ENCODE measurements at places on chromosomes 1 and 21.

DNA sequence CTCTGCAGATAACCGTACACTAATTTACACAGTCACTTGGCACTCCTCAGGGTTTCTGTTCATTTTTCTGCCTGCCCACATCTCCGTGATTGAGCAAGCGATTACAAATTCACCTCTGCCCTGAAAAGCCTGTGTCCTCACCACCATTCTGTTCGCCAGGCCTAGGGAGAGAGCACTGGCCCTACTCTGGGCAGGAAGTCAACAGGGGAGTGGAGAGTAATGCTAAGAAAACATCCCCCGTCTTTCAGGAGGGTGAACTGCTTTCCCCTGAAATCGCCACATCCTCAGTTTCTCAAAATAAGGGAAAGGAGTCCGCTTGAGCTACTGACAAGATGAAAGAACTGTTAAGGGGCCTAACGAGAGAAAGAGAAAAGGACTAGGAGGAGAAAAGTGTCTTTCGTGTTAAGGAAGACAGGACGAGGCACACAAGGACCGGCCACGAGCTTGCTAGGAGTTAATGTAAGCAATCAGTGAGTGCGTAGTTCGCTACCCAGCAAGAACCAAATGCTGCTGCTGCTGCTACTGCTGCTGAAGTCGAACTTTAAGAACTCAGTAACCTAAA is 632 bp downstream of the PEX19 start:
- peak; percentile 25 for DNase-seq

DNA sequence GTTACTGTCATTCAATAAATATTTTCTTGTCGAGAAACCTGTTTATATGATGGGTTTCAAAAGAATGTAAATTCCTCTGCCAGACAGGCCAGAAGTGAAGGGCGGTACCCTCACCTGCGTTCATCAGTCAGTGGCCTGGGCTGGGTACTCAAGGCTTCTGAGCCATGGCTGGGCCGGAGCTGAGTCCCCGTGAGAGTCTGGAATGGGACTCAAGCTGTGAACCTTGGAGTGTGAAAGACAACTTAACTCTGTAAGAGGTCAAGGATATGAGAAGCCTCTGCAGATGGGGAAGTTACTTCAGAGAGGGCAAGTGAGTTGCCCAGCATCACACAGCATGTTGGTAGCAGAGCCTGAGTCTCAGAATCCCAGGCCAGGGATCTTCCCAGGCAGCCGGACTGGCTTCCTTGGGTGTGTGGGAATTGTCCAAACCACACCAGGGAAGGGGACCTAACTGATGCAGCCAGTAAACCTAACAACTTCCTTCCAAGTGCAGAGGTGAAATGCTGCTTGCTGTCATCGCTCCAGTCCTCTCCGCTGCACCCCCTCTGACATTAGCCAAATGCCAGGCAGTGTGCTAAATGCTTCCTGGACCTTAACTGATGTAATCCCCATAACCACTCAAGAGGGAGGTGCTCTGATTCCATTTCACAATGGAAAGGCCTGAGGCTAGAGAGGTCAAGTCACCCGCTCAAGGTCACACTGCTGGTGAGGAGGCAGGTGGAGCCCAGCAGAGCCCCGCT is 4.8 kb downstream of the DISP3 start:
- no peak for DNase-seq

- DNase-seq: no peak
Observed at GRCh38 chr1:7785108-7785507, 1.0 kb downstream of the PER3 start.

DNA sequence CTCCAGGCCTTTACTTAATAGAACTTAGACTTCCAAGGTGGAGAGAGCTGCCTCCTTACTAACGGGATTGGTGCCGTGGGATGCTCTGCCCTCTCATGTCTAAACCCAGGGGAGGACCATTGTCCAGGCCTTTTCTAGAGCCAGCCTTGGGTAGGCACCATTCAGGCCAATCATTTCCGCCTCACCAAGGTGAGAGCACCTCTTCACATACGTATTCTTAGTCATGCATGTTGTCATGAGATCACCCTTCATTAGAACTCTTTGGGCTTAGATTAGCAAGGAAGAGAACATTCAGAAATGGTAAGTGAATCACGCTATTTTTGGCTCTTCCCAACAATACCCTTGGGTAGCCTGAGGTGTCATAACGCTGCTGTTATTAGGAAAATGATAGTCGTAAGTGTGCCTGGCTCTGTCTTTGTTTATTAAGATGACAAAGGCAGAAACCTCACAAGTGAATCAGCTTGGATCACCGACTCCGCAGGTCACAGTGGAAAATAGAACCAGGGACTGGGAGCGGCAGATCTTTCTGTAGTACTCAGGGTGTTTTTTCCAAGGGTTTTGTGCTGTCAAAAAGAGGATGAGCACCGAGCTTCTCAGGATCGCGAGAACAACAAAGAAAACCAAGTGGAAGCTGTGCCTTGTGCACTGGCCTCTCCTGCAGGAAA is 55.0 kb downstream of the HUNK start:
- DNase-seq: no peak
